ENCODE measurements at places on chromosomes 5 and 9. TPM values are rescaled to one million over a fixed set of nuclear protein-coding genes. Genes with fewer than 3 reads are reported as not detected.
A peak's percentile ranks its signal among the peaks of the same experiment; 100 is the strongest.

DNA sequence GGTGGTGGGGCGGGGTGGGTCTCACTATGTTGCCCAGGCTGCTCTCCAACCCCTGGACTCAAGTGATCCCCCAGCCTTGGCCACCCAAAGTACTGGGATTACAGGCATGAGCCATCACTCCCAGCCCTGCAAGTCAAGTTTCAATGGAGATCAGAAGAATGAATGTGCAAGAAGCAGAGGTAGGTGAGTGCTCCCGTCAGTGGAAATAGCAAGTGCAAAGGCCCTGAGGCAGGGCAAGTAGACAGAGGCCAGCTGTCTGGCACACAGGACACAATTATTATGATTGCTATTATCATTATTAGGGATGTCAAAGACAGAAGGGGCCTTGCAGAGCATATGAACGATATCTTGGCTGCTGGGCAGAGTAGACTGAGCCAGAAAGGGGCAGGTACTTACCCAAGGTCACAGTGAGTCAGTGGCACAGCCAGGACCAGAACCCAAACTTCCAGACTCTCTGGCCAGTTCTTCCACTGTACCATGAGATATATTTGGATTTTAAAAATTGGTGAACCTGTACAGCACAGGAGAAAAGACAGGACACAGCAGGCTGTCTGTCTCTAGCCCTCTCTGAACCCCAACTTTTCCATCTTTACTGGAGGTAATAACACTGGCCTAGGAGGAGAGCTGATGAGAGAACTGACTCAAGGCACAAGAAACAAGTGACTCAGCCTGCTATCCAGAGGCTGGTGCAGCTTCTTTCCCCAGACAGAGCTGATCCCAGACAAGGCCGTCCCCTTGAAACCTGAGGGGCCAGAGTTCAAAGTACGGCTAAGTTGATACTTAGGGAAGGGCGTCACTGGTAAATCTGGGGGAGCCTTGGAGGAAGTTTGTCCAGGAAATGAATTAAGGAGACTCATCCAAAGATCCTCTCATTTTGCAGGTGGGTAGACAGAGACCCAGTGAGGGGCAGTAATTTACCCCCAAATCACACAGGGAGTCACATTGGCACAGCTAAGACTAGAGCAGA, 1.4 kb downstream of the HDHD3 start:
- H3K4me3 ChIP-seq: peak overlapping the region; percentile 74
- H3K27me3 ChIP-seq: no peaks in the 10 kb centered on the region
- H3K36me3 ChIP-seq: peaks cover 9% of the 10 kb centered on the region
- no peaks in the 10 kb centered on the region for H3K4me1 ChIP-seq

The CNTLN gene
- total RNA-seq: 9.2 TPM

GRCh38 chr5:73945505-73945904, 319.5 kb downstream of the ARHGEF28 start:
- no peak overlapping the region for H3K4me3 ChIP-seq
- H3K36me3 ChIP-seq: no peaks in the 10 kb centered on the region
- DNase-seq: no peak
- no peaks in the 10 kb centered on the region for H3K4me1 ChIP-seq
- H3K27me3 ChIP-seq: no peaks in the 10 kb centered on the region
- H3K27ac ChIP-seq: no peak overlapping the region

GRCh38 chr9:84300271-84300670, 40.3 kb downstream of the SLC28A3 start:
- no peaks in the 10 kb centered on the region for H3K36me3 ChIP-seq
- DNase-seq: no peak
- H3K4me1 ChIP-seq: peaks cover 16% of the 10 kb centered on the region
- no peaks in the 10 kb centered on the region for H3K27me3 ChIP-seq
- H3K27ac ChIP-seq: no peak overlapping the region

The SPOCK1 gene
- total RNA-seq: 8.4 TPM

GRCh38 chr9:122808141-122808540, 8.2 kb downstream of the OR1K1 start:
- H3K36me3 ChIP-seq: no peaks in the 10 kb centered on the region
- no peak overlapping the region for H3K27ac ChIP-seq
- H3K27me3 ChIP-seq: no peaks in the 10 kb centered on the region
- no peak for DNase-seq
- no peaks in the 10 kb centered on the region for H3K4me1 ChIP-seq
- no peak overlapping the region for H3K4me3 ChIP-seq

The FOXD4 gene
- 0.32 TPM for total RNA-seq

DNA sequence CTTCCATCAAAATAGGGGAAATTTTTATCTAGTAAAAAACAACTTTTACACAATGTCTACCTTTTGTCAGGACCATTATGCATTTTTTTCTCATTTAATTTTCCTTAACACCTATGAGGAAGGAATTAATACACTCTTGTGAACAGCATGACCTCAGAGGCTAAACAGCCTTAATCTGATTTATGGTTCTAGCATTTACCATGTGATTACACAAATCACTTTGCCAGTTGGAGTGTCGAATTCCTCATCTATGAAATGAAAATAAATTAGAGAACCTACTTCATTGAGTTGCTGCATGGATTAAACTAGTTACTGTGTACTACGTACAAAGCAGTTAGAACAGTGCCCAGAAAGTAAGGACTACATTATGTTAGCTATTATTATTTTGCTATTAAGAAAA, 187.7 kb upstream of the MPDZ start:
- H3K4me3 ChIP-seq: no peak overlapping the region
- H3K4me1 ChIP-seq: no peaks in the 10 kb centered on the region
- no peaks in the 10 kb centered on the region for H3K27me3 ChIP-seq
- DNase-seq: no peak

DNA sequence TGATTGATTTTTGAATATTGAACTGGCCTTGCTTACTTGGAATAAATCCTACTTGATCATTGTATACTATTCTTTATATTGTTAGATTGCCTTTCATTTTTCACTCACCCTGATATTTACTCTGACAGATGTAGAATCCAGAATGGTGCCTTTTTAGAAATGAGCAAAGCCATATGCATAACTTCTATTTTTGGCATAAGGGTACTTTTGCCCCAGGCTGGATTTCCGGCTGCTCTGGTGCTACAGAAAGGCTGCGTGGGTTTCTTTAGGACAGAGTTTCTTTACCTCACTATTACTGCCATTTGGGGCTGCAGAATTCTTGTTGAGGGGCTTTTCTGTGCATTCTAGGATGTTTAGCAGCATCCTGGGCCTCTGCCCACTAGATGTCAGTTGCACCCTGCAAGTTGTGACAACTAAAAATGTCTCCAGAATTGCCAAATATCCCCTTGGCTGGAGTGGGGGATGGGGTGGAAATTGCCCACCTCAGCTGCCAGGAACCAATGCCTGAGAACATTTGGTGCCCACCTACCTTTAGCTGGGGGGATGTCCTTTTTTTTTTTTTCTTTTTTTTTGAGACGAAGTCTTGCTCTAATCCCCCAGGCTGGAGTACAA, 50.1 kb downstream of the SLC36A1 start:
- H3K27me3 ChIP-seq: no peaks in the 10 kb centered on the region
- H3K4me3 ChIP-seq: no peak overlapping the region
- DNase-seq: no peak
- peaks cover 5% of the 10 kb centered on the region for H3K4me1 ChIP-seq

DNA sequence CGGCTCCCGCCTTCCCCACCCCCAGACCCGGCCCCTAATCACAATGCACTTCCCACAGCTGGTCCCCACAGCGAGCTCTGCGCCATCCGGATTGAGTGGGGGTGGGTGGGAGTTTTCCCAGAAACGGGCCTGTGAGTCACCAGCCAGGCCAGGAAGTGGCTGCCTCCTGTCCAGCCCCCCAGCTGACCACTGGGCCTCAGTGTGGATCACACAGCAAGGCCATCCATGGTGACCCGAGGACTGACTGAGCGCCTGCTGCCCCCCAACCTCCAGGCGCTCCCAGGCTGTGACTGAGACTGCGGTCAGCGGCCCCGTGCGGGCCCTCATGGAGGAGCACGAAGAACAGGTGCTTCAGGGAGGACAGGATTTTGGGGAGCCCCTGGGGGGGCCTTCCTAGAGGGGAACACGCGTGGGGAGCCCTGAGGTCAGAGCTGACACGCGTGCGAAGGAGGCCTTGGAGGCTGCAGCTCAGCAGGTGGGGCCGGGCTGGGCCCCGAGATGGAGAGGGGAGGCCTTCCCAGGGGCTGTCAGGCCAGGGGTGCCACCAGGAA, 48.3 kb upstream of the EGFL7 start:
- H3K4me3 ChIP-seq: no peak overlapping the region
- H3K27me3 ChIP-seq: no peaks in the 10 kb centered on the region

The TENT4A gene
- 24.1 TPM for total RNA-seq

The SV2C gene
- total RNA-seq: 0.32 TPM

- peak overlapping the region; percentile 72 for H3K27ac ChIP-seq
- no peak overlapping the region for H3K4me3 ChIP-seq
- peaks cover 44% of the 10 kb centered on the region for H3K4me1 ChIP-seq
- H3K36me3 ChIP-seq: no peaks in the 10 kb centered on the region
Observed at GRCh38 chr9:137319739-137320551, 17.9 kb upstream of the NRARP start.

The PCAT7 gene
- 0.30 TPM for total RNA-seq
